ENCODE measurements at places on chromosomes 4 and X.

- no peak for DNase-seq
Observed at GRCh38 chr4:169185133-169185956, 85.4 kb downstream of the SH3RF1 start.

DNA sequence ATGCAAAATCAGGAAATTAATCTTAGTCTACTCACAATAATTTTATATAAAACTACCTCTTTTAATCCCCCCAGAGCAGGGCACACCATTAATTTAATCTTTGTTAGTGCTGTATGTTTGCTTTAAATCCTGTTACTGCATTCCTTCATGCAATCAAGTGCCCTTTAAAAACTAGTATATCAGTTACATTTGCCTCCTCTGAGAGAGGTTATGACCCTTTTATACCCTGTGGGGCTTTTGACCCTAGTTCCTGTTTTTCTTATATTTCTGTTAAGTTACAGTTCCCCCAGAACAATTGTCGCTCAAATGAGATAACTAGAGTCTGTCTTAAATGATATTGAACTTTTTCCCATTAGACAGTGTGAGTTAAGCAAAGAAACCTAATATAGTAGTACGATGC, 46.2 kb downstream of the GPC4 start:
- no peak for DNase-seq

DNA sequence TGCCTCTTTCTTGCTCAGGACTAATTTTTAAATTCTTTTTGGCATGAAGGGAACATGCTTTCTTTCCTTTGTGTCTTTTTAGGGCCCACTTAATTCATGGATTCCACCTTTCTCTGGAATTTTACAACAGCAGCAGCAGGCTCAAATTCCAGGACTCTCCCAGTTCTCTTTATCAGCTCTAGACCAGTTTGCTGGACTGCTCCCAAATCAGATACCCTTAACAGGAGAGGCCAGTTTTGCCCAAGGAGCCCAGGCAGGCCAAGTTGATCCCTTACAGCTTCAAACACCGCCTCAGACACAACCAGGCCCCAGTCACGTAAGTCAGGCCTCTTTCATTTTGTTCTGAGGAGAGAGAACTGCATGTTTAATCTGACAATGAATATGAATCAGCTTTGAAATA, 2.3 kb downstream of the ODAM start:
- DNase-seq = no peak

- no peak for DNase-seq
Observed at GRCh38 chr4:10180603-10180926, 64.0 kb upstream of the WDR1 start.

DNA sequence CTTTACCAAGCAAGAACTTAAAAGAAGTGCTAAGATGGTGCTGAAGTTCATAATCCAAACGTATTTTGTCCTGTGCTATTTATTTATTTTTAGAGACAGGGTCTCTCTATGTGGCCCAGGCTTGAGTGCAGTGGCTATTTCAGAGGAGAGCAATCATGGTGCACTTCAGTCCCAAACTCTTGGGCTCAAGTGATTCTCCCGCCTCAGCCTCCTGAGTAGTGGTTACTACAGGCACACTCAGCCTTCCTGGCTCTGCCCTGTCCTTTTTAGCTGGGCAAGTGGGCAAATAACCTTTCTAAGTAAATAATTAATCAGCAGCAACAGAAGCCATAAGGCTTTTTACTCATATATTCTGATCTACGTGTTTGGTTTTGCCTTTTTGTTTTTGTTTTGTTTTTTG, 2.6 kb downstream of the NSD2 start:
- DNase-seq = no peak

Measured in activated CD4-positive, alpha-beta T cell treated with anti-CD3 and anti-CD28 coated beads, Interleukin-2, amount 50 U/mL, for 1 hour (primary cell).